ENCODE measurements at places on chromosomes 3 and 15.
A peak's percentile ranks its signal among the peaks of the same experiment; 100 is the strongest.

GRCh38 chr15:75229191-75230015, 27.7 kb downstream of the C15orf39 start:
- no peak for DNase-seq

DNA sequence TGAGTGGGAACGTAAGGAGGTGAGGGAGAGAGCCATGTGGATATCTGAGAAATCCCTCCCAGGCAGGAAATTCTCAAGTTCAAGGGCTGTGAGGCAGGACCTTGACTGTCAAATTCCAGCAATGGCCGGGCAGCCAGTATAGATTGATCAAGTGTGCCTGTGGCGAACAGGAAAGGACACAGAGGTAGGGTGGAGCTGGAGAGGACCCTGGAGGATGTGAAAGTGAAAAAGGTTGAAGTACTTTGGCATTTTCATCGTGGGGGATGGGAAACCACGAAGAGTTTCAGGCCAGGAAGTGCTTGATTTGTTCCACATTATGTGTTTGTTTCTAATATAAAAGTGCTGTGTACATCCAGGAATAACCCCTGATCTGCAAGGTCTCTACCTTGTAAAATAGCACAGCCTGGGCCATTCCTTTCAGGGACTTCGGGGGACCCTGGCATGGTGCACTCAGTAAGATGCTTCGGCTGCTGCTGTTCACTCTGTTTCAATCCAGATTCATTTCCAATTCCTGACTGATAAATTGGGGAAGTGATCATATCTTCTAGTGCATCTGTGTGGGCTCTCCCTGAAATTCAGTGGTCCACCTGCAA, 156.6 kb downstream of the MCTP2 start:
- DNase-seq: no peak

- DNase-seq: no peak
Measured at GRCh38 chr3:71510510-71510909, 73.0 kb downstream of the FOXP1 start.

DNA sequence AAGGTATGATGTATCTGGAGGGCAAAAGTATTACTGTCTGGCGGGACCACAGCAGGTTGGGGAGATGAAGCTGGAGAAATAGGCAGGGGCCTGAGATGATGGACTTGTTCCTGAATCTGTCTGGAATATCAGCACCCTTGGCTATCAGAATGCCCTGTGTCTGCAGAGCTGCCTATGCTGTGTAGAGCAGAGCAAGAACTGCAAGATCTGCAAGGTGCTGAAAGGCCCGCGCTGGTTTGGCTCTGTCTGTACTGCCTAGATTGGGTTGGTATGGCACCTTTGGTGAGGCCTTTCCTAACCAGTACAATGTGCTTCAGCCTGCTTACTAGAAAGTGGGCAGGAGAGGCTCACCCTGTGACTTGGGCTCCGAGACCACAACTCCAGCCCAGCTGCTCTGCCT, 96.8 kb downstream of the WDR76 start:
- DNase-seq: no peak

- DNase-seq: no peak
Measured at GRCh38 chr3:27939940-27940339, 217.8 kb upstream of the EOMES start.

- DNase-seq: no peak
Measured at GRCh38 chr3:22907796-22908195, 295.3 kb upstream of the UBE2E2 start.

- DNase-seq: no peak
Measured at GRCh38 chr3:136979204-136979603, 21.4 kb downstream of the IL20RB start.

GRCh38 chr15:100095541-100096247, 246.1 kb downstream of the ADAMTS17 start:
- no peak for DNase-seq

- DNase-seq: no peak
Measured at GRCh38 chr3:44318891-44319311, 19.7 kb upstream of the TCAIM start.

DNA sequence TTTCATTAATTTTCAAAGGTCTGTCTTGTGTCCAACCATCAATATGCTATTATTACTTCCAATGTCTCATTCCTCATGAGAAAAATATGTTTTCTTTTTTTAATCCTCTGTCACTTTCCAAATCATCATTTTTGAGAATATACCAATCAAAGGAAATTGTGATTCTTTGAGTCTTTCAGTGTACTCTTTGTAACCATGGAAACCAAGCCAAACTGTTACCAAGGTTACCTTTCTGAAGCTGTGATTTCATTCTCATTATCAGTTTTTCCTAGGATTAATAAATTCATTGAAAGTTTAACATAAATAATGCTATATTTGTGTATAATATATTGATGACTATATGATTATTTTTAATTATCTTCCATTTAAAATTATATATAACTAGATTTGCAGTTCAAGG, 16.6 kb upstream of the PLSCR5 start:
- DNase-seq: no peak

GRCh38 chr15:91117375-91117774, 17.3 kb downstream of the SV2B start:
- DNase-seq: no peak

DNA sequence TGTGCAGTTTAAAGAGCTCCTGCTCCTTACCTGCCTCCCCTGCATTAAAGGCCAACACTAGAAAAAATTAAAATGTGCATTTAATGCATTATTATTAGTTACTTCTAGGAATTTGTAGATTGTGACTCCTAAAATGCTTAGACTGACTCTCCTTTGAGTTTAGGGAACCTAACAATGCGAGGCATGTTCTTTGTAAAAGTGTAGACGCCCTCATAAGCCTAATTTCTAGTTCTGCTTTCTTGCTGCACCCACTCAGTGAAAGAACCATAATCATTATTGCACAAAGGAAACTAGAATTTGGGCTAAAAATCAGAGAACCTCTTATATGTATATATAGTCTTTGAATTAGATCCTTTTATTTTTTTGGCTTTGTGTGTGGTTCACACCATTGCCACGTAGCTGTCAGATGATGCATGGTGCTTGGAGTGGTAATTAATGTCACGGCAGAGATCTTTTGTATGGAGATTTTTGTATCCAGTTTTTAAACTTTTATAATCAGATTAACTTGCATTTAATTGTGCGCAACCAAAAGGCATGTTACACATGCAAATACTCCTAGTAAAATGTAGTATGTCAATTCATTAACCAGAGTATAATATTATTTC, 710 bp downstream of the ABHD10 start:
- DNase-seq: no peak

DNA sequence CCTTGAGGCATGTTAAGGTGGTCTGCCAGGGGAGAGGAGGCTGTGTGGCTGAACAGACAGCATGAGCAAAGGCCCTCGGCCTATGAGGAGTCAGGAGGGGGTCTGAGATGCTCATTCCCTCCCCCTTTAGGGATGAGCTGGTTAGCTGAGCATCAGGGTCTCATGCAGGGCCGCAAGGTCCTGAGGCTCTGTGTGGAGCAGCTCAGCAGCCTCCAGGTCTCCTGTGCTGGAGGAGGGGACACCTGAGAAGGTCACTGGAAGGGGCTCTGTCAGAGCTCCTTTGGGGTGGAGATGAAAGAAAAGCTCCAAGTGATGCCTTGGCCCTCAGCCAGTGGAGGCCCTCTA, 67.1 kb downstream of the RASGRF1 start:
- DNase-seq: no peak

DNA sequence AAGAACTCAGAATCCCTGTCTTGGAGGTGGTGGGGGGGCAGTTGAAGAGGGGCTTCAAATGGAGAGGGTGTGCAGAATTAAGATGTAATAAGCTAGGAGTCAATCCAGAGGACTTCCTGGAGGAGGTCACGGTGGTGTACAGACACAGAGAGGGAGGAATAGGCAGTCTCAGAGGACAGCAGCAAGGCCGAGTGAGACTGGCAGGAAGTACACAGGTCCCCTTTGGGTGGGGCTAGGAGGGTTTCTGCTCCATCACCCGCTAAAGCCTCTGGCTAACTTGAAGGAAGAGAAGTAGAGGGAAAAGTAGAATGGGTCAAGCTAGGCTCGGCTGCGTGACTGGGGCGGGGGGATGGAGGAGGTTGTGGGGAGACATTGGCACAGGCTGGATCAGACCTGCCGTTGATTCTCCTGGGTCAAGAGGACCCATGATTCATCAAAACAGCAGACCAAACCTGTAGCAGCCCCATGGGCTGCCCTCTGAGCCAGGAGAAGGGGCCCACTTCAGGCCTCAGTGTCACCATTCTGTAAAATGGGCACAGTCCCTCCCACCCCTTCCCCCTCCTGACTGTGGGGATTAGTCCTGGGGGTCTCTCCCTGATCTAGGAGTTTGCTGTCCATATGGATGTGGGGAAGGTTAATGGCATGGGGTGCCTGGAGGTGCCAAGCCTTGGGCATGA, 16.9 kb downstream of the CSPG4 start:
- DNase-seq: no peak

- no peak for DNase-seq
Measured at GRCh38 chr3:175005881-175006280, 146.7 kb downstream of the NAALADL2 start.

- DNase-seq: no peak
Measured at GRCh38 chr15:48634893-48635292, 10.6 kb downstream of the FBN1 start.

DNA sequence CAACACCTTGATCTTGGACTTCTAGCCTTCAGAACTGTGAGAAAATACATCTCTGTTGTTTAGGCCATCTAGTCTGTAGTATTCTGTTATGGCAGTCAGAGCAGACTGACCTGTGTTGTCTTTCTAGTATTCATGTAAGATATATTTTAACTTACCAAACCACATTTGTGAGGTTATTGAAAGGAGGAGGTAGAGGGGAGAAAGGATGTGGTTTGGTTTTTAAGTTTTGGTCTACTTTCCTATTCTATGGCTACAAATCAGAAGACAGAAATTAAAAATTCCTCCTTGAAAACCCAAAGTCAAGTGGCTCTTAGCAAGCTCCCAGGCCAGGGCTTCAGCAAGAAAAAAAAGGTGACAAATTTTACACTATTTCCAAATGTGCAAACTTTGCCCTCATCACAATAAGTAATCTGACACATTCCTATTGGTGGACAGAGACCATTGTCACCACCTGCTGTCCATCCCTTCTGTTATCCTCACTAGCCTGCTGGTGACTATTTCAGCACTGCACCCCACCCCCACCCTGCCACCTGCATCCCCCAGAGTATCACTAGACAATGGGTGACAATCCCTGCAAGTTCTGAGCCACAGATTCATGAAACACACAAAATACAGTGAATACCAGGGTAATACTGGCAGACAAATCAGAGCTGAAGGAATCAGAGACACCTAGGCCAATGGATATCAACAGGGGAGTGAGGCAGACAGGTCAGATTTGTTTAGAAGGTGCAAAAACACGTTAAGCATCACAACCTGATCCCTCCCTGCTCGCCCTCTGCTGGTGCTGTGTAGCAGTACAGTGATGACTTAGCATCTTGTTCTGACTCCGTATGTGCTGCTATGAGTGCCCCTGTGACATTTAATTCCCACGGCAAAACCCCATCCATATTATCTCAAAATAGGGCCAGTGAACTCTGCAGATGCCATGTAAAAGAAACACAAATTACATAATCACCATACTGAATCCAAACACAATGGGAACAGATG, 79.0 kb upstream of the DCLK3 start:
- DNase-seq: peak; percentile 30

DNA sequence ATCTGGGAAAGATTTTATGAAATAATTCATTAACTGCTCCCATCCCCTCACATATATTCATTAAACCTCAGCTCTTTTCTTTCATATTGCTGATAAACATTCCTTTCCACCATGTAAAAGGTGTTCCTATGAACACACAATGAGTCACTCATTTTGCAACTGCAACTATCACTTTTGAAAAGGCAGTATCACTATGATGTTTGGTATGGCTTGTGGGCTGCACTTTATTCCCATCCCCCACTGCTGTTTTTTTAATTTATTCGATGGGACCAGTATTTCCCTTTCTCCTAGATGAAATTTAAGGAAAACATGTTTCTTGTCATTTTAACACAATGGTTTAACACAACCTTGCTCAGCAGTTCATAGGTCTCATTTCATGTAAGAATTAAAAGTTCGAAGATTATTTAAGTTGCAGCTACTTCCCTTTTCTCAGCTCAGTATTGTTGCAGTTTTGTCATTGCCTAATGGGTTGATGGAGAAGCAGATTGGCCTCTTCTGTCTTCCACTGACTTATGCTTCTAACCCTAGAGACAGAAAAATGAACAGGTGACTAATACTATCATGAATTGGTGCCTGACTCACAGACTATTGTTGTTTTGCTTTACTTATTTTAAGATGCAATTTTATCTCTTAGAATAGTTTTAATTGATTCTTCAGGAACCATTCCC, 280.3 kb downstream of the ZPLD1 start:
- no peak for DNase-seq

DNA sequence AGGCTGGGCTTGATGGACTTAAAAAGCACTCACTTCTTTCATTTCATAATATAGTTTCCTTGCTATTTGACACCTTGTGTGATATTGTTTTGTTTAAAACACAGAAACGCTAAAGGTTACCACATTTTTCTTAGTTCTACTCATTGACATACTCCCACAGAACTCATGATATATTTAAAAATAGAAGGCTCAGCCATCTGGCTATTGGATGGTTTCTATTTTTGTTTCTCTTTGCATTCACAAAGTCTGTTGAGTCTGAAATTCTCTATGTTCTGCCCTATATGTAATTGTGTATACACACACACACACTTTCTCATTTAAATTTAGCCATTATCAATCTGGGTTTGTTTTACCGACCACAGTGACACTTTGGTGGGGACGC, 128.2 kb downstream of the SOX2 start:
- no peak for DNase-seq

GRCh38 chr15:58403581-58403980, 28.2 kb upstream of the LIPC start:
- no peak for DNase-seq

DNA sequence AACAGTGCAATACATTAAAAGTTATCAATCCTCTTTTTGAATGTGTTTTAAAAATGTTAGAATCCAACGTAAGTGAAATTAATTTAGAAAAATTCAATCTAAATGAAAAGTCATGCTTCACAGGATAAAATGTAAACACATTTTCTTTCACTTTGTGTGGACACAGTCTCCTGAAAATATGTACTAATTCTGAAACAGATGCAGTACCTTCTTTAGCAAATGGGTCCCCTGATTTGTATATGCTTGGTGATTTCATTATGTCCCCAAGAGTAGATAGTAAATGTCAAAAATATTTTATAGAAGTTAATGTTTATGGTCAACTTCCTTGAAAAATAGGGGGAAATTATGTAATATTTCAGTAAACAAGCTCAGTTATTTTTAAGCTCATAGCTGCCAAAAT, 28.9 kb downstream of the FOXP1 start:
- no peak for DNase-seq

DNA sequence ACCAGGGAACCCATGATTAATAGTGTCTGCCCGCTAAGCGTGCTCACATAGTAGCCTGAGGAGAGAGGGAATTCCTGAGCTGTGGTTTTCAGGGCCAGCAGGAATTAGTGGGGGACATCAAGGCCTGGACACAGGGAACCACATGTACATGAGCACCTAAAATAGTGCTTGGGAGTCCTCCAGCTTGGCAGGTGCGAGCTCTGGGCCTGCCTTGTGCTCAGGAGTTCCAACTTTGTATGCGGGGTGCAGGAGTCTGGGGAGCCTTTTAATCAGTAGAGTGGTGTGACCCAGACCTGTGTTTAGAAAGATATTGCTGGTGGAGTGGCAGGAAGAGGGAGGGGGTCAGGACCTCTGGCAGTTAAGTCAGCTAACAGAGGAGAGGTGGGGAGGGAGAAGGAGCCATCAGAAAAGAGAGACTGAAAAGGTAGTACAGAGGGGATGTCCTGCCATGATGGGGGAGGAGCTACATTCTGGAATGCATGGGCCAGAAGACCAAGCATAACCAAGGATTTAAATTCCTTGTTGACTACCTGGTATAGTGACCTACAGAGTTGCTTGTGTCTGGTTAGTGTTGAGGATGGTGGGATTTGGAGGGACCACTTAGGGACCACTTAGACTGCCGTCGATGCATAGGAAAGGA, 1.9 kb downstream of the DAG1 start:
- no peak for DNase-seq

Data from stimulated activated CD8-positive, alpha-beta memory T cell treated with anti-CD3 and anti-CD28 coated beads, Interleukin-7, amount 100 ng/mL, for 48 hours (primary cell).